ENCODE measurements at places on chromosomes 6 and 20.

DNA sequence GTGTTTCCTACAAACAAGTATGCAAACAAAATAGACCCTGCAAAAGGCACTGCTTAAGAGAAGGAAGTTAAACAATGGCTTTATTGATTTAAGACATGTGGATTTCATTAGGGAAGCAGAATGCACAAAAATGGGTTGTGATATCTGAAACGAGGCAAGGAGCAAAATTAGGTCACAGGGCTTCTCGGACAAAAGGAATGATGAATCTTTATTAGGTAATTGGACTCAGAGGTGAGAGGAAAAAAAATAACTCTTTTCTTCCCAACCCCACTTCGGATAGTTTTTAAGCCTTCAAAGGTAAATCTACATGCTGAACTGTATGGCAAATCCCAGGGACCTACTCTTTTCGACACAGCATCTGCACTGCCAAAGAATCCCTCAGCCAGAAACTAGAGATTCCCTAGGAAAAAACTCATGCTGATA, 183.0 kb upstream of the TAB2 start:
- no peak for DNase-seq

DNA sequence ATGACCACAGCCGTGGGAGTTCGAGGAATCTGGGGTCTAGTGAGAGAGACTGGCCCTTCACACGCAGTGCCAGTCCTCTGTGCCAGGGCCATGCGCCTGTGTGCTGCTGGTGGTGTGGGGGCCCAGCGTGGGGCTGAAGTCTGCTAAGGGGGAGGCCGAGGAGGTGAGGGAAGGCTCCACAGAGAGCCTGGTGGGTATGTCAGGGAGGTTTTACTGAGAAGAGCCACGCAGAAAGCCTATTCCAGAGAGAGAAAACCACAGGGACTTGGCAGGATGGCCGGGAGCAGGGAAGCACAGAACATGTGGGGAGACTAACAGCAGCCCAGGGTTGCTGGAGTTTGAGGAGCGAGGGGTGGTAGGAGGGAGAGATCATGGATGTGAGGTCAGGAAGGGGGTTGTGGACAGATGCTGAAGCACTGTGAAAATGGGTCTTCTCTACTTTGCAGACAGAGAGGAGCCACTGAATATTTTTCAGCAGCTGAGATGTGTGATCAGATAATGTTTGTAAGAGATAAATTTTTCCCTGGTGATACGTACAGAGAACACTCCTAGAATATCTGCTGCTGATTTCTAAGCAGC, 35.3 kb downstream of the DUSP22 start:
- DNase-seq: no peak

DNA sequence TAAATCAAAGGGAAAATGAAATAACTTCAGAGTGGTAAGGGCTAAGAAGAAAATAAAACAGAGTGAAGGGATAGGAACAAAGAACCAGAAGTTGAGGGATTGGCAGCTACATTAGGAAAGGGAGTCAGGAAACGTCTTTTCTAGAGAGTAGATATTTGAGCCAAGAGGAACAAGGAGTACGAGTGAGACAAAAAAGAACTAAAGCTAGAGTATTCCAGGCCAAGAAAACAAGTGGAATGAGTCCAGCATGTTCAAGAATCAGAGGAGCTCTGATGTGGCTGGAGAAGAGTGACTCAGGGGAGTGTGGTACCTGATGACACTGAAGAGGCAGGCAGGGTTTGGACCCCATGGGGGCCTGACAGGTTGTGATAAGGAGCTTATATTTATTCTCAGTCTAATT, 66.3 kb downstream of the CEP162 start:
- DNase-seq: no peak

DNA sequence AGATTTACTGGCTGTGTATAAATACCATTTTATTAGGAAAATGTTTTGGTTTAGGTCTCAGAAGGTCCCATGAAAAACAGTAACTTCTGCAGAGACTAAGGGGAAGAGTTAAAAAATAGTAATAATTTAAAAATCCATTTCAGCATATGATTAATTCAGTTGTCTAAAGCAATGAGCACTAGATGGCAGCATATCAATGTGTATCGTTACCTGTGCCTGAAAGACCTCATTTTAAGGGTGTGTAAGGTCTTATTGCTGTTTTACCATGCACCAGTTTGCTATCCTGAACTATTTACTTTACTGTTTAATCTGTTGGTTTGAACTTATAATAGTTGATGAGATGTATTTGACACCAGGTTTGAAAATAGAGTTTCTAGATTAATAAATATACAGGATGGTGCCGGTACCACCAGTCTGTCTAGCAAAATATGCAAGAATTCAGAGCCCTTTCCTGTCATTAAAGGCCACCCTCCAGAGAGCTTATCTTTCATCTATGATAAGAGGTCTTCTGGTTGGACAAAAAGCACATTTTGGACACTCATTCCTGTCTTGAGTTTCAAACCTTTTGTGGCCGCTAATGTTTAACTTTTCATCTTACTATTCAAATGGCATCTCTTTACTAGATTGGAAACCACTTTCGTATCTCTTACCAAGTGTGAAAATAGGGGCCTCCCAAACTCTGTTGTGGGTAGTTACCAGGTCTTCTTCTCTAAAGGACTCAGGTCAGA, 8.9 kb upstream of the AHI1 start:
- DNase-seq: no peak

DNA sequence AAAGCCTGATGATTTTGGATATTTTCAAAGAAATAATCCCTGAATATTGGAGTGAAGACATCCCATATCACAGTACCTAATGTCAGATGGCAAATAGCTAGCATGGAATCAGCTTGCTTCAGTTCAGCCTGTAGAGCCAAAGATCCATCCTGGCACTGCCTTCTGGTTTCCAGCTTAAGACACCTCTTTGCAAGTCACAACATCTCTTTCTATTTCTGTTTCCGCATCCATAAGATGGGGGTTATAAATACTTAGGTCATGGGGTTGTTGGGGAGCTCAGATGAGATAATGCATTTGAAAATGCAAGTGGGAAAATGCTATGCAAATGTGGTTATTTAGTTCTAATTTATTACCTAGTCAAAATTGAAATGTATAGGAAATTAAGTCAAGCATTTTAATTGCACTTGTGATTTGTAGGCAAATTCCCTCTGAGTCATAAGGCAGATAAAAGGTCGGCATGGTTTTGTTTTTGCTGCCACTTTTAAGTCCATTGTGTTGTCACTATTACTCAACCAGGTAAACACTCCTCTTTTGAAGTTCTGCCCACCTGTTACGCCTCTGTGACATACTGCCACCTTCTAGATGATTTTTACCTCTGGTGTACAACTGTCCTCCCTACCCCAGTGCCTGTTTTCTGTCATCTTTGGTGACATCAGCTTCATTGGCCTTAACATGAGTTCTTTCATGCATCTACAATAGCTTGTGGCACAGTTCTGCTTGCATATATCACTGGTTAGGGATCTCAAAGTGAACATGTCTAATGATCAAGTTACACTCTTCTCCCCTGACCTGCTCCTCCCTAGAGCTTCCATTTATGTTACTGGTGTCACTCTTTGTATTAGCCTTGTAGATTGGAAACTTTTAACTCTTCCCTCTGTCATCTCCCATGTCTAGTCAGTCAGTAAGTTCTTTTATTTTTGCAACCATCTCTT, 96.6 kb downstream of the CDKAL1 start:
- DNase-seq: no peak

- DNase-seq: no peak
Observed at GRCh38 chr6:160519603-160520042, 144.5 kb downstream of the LPA start.

DNA sequence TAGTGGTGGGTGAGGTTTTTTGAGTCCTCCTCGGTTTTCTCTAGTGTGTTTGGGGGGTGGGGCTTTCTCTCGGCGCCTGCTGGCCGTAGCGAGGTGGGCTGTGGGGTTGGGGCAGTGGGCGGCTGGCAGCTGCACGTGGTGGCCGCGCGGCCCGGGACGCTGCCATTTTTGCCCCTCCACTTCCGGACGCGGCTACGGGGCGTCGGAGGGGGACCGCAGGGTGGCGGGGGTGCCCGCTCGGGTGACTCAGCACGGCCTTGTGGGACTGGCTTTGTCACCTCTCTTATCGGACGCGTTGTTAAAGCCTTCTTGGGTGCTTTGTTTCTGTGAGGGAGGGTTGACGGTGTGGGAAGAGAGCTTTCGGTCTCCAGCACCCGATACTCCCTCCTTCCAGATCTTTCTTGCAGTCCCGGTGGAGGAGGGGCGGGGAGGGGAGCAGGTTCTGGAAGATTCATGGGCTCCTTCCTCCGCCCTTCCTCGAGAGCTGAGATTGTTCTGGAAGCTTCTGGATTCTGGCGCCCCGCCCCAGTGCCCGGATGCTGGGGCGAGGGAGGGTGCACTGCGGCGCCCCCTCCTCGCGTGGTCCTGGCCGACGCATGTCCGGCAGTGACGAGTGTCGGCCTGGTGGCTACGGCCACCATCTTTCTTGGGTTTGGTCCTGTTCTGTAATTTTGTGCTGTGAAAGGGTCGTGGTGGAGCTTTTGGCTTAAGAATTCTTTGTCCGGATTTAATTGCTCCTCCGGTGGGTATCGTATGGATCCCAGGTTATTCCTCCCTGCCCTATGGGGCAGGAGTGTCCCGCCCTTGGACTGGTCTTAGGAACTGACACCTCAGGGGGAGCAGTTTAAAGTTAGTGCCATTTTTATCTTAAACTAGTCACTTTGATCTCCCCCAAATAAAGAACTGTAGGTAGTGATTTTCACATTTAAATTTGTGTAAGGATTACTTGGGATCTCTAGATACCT, 719 bp downstream of the HSP90AB1 start:
- DNase-seq: peak; percentile 85

- no peak for DNase-seq
Observed at GRCh38 chr20:25274481-25274880, 26.6 kb downstream of the PYGB start.

All from stimulated activated CD4-positive, alpha-beta T cell treated with anti-CD3 and anti-CD28 coated beads, Interleukin-2, amount 100 ng/mL, for 24 hours (primary cell).